Stimulated activated CD4-positive, alpha-beta T cell treated with anti-CD3 and anti-CD28 coated beads, TNF-alpha, amount 100 ng/mL, for 4 hours (primary cell): ENCODE measurements at places on chromosomes 4 and X.

GRCh38 chr4:112156112-112156511 lies 10.9 kb downstream of the FAM241A start:
- DNase-seq: no peak

DNA sequence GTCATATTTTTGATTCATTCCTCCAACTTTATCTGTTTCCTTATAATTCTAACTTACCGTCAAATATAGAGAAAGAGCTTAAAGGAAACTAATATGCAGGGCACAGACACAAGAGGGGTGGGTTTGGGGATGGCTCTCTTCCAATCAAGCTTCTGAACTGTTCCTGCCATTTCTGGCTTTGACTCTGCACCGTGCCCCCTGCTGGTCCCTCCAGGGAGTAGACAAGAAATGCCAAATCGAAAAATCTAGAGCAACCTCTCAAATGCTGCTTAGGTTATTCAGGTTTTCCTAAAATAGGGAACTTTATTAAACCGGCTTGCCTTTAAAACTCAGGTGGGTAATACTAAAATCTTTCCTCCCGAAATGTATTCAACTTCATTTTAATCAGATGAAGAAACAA lies 39.8 kb upstream of the VCX3A start:
- DNase-seq: no peak

GRCh38 chr4:85632981-85633380 lies 158.0 kb downstream of the ARHGAP24 start:
- no peak for DNase-seq

GRCh38 chr4:48420144-48420543 lies 63.0 kb upstream of the SLC10A4 start:
- no peak for DNase-seq

GRCh38 chrX:141220342-141221008 lies 21.8 kb downstream of the SPANXC start:
- no peak for DNase-seq

DNA sequence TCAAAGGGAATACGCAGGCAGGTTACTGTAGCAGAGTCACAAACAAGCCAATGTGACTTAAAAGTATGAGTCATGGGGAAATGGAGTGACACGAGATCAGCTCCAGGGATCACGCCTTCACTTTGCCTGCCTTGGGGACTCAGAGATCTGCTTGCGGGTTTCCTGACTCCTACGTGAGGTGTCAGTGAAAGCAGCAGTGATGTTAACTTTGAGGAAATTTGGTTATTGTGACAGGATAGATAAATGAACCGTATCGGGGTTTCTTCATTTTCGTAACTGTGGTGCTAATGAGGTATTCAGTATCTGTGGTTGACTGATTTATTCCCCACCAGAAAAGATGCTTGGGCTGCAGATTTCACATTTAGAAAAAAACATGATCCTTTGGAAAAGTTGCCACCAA lies 383.3 kb upstream of the ZFP42 start:
- DNase-seq: no peak

DNA sequence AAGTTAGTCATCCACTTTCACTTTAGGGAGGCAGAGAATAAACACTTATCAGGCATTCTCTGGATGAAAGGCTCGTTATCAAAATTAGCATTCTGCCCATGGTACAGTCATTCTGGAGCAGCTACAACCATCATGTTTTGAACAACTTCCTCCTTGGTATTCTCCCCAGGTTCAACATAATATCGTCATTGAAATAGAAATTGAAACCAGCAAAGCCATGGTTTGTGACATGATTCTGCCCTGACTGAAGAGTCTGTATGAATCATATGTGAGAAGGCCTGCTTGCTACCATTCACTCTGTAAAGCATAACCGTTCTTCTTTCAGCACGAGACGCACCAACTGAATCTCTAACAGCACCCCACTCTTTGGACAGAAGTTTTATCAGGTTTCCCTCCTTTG lies 127.5 kb upstream of the RADX start:
- DNase-seq: no peak

- no peak for DNase-seq
Measured at GRCh38 chrX:23662853-23663252, 4.4 kb upstream of the PRDX4 start.

DNA sequence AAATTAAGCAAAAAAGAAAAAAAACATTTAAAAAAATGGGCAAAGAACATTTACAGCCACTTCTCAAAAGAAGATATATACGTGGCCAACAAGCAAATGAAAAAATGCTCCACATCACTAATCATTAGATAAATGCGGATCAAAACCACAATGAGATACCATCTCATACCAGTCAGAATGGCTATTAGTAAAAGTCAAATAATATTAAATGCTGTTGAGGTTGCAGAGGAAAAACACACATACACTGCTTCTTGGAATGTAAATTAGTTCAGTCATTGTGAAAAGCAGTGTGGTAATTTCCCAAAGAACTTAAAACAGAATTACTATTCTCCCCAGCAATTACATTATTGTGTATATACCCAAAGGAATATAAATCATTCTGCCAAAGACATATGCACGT lies 1189.0 kb downstream of the PCDH18 start:
- no peak for DNase-seq

DNA sequence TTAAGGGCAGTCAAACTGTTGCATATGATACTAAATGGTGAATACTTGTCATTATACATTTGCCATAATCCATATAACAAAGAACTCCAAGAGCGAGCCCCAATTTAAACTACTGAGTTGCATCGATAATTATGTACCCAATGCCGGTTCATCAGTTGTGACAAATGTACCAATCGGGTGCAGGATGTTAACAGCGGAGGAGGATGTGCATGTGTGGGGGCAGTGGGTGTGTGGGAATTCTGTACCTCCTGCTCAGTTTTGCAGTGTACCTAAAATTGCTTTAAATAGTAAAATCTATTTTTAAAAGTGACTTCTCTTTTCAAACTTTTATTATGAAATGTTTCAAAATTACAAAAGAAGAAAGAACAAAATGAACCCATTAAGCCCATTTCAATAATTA lies 20.8 kb upstream of the CDS1 start:
- DNase-seq: no peak

GRCh38 chr4:127188847-127189246 lies 443.9 kb upstream of the INTU start:
- DNase-seq: no peak

DNA sequence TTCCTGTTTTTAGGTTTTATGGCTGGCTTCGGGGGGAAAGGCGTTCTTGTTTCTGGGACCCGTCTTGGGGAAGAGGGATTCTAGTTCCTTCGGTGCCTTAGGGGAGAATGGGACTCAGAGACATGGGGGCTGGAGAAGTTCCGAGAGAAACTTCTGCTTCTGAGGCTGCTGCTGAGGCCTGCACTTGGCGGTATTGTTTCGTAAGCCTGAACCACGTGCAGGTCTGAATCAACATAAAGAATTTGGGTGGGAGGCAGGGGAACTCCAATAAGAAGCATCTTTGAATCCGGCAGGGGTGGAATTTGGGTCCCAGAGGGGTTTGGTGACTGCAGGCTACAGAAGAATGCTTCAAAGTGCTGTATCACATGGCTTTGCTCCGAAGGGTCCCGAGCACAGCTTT lies 15.1 kb downstream of the XG start:
- DNase-seq: no peak

GRCh38 chrX:132563976-132564375 lies 75.1 kb upstream of the MBNL3 start:
- no peak for DNase-seq

DNA sequence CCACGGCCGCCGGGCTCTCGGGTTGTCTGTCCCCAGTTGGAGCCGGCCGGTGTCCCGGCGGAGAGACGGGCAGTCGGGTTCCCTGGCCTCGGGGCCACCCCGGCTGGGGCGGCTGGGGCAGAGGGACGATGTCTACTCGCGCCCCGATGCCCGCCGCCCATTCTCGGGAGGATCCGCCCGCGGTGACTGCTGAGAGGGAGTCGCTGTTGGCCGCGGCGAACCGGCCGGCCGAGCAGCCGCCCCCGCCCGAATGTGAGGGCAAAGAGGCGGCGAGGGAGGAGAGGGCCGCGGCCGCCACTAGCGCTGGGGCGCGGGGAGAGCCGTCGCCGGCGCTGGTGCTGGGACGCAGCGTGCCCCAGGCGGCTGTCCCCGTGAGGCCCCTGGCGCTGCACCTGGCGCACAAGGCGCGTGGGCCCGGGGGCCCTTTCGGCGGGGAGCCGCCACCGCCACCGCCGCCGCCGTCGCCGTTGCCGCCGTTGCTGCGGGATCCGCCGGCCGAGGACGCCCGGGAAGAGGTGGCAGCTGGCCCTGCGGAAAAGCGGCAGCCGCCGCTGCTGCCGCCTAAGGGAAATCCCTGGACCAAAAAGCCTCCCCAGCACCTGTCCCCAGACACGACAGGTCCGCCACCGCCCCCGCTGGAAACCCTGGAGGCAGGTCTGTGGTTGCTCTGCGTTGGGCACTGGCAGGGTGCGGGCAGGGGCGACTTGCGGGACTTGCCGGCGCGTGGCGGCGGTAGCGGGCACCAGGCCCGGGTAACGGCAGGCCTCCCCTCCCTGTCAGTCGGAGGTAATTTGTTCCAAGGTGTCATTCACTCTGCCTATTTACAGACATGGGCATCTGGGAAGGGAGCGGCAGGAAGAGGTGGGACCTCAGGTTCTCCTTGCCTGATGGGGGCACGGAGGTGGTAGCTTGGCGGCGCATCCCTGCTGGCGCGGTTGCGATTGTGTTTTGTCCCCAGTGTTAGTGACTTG lies 739 bp downstream of the LARP1B start:
- DNase-seq: peak; percentile 50

DNA sequence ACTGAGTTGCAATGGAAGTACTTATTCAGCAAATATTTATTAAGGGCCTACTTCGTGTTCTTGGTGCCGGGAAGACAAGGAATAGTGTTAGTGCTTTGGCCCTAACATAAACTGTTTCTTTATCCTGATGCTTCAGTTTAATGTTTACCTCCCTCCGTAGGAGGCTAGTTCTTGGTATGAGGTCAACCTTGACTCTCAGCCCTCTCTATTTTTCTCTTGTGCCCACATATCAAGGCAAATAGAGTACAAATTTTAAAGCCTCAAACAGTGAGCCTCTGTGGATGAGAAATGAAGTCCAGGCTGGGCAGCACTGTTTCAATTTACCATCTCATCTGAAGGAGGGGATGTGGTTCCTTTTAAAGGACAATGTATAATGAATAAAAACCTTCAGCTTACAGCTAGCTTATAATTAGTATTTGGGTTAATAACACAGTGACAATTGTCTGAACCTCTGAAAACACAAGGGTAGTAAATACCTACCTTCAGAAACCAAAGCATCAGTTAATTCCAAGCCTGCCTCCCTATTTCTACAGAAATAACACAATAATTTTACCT lies 68.5 kb downstream of the SH3RF1 start:
- no peak for DNase-seq
